Upper lobe of left lung (tissue), 6 donors: ENCODE measurements at places on chromosomes 16 and 17. TPM values are rescaled to one million over a fixed set of nuclear protein-coding genes. Genes with fewer than 3 reads are reported as not detected.

RAB37 gene
- total RNA-seq = 1.1 TPM

KRT24 gene
- not detected for total RNA-seq

ITGA2B gene
- 14.0 TPM for total RNA-seq

ASB16 gene
- not detected for total RNA-seq

DNA sequence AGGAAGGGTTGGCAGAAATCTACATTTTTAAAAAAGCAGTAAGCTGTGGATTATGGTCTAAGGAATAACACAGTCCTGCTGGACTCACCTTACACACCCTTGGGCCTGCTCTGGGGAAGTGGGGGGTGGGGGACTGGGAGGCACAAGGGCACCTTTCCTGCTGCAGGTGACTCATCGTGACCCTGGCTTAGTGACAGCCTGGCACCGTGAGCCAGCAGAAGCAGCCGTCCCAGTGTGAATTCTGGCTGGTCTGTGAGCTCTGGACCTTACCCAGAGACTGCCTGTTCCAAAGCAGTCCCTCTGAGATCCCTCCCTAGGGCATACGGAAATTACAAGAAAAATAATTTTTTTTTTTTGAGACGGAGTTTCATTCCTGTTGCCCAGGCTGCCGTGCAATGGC lies 4.2 kb upstream of the CRK start:
- DNase-seq = peak; percentile 93

- DNase-seq = no peak
Observed at GRCh38 chr16:84303516-84303915, 8.8 kb downstream of the WFDC1 start.

- peak; percentile 84 for DNase-seq
Observed at GRCh38 chr17:17356149-17356930, 53.2 kb downstream of the NT5M start.
